ENCODE measurements at places on chromosomes 12 and 14. TPM values are rescaled to one million over a fixed set of nuclear protein-coding genes. Genes with fewer than 3 reads are reported as not detected.

SLC25A47 gene
- total RNA-seq = 0.22 TPM

GUCY2C gene
- total RNA-seq = 0.11 TPM

SOAT2 gene
- total RNA-seq = 0.44 TPM

KRT79 gene
- total RNA-seq = 0.66 TPM
